ENCODE measurements at places on chromosomes 7 and 10. TPM values are rescaled to one million over a fixed set of nuclear protein-coding genes. Genes with fewer than 3 reads are reported as not detected.

Gene NT5C3A
- total RNA-seq = 18.2 TPM

DNA sequence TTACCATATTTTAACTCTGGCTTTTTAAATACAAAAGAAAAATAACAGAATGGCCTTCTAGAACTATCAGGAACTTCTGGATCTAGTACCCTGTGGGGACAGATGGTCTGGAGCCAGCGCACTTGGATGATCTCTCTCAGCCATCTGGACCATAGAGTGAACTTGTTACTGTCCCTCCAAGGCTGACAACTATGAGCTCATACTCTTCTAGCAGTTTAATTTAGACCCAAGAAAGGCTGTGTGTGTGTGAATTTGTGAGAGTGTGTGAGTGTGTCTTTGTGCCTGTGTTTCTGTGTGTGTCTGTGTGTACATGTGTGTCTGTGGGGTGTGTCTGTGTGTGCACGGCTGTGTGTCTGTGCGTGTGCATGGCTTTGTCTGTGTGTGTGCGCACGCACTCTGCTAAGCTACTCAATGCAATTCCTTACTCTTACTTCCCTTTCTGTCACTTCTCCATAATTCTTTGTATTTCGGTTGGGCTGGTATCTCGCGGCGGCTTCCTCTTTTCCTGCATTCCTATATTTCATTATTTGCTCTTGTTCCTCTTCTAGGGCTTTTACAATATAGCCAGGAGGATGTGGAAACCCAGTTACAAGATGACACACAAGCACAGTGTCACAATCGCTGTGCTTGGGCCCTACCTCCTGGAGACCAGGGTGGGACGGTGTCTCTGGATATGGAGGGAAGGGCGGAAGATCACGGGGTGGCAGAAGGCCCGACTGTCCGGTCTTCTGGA is 51.9 kb downstream of the IKZF1 start:
- DNase-seq = no peak

Gene PRF1
- not detected for total RNA-seq

DNA sequence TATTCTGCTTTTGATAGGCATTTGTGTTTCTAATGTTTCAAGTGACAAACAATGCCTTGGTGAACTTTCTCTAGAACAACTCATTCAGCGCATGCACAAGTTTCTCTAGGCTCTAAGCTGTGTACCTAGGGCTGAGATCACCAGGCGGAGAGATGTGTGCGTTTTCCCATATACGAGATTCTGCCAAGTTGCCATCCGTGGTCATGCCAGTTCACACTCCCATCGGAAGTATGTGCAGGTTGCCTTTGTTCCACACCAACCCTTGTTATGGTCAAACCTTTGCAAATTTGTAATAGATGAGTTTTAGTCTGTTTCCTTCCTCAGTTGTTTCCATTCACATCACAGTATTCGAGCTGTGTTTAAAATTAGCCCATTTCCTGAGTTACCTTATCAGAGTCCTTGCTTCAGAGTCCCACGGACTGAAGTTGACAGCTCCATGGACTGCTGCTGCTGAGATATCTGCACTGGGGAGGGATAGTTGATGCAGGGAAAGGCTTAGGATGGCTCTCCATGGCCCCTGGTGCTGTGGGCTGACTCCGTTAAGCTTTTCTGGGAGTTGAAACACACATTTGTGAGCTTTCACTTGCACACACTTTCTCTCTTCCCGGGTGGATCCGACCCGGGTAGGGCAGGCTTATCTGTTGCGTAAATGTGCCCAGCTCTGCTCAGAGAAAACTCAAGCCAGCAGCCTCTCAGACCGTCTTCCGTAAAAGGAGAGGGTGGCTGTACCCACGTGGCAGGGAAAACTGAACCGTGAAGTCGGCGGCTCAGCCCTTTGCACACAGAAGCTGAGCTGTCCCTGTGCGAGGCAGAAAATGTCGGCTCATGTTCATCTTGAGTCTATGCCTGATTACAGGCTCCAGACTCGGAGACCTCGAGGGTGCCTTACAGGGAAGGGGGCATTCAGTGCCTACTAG is 49.4 kb downstream of the HK1 start:
- DNase-seq = peak; percentile 59

DNA sequence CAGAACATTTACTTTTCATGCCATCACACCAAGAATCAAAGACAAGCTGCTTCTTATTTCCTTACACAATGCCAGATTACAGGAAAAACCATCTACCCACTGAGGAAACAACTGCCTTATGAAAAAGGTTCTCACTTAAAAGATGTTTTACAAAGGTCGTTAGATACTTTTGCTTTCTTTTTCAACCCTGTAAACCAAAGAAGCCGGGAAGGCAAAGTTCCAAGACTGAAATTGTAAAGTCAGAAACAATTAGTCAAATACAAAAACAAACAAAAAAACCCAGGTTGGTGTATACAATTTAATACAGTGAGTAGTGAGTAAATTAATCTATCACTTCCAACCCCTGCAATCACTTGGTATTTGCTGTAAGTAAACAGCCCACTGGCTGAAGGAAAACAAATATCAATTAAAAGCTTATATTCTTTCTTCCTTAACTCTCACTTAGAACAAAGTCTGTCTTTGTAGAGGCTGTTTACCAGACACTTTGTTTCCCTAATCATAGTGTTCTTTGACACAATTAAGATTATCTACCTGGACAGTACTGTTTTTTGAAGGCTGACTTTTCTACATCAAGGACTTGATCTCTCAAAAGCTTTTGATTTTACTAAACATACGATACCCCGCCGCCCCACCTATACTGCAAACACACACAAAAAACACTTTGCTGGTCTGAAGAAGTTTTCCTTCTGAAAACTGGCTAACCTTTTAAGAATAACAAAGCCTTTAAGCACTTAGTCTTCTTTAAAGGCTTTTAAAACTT is 18.1 kb downstream of the ERLIN1 start:
- no peak for DNase-seq

DNA sequence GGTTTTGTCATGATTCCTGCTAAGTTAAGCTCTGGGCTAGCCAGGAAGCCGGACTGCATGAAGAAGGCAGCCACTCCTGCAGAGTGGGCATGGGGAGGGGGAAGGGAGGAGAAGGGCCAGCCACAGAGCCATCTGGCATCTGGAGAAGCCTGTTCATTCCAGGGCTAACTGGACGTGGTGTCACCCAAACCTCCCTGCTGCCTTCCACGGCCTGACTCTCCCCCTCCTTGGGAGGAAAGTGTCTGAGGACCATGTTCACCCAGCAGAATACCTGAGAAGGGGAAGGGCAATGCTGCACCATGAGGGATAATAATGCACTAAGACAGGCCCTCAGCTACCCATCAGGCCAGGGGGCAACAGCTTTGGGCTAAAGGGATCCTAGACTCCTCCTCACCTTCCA is 15.4 kb downstream of the AQP1 start:
- DNase-seq = no peak

Gene HOXA1
- total RNA-seq = 7.1 TPM

DNA sequence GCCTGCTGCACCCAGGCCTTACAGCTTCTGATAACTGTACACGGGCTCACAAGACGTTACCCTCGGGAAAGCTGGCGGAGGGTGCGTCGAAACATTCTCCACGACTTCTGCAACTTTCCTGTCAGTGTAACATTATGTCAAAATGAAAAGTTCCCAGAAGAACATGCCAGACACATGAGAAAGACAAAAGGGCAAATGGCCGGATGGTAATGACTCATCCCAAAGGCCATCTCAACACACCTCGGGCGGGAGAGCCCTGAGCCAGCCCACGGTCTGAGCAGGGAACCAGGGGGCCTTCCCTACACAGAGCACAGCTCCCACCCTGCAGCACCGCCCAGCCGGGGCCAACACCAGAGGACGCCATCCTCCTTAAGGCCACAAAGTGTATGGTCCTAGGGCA is 118.7 kb downstream of the MAD1L1 start:
- no peak for DNase-seq

All from epithelial cell of proximal tubule (primary cell).